NT2/D1 (cell line): ENCODE measurements at places on chromosomes 2 and 18.

- DNase-seq: no peak
Observed at GRCh38 chr2:12456293-12457106, 260.2 kb upstream of the TRIB2 start.

GRCh38 chr2:105836840-105837692 lies 92.4 kb downstream of the NCK2 start:
- DNase-seq: no peak

DNA sequence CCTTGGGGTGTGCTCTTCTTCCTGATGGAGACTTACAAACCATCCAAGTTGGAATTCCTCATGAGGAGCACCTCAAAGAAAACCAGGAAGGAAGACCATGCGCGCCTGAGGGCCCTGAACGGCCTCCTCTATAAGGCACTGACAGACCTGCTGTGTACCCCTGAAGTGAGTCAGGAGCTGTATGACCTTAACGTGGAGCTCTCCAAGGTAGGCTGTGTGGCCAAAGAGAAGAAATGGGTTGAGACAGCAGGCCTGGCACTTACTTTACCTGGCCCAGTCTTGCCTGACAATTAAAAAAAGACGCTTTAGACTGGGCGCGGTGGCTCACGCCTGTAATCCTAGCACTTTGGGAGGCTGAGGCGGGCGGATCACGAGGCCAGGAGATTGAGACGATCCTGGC lies 3.1 kb downstream of the RBFA start:
- DNase-seq: no peak

GRCh38 chr2:214865400-214865799 lies 55.9 kb upstream of the BARD1 start:
- no peak for DNase-seq

DNA sequence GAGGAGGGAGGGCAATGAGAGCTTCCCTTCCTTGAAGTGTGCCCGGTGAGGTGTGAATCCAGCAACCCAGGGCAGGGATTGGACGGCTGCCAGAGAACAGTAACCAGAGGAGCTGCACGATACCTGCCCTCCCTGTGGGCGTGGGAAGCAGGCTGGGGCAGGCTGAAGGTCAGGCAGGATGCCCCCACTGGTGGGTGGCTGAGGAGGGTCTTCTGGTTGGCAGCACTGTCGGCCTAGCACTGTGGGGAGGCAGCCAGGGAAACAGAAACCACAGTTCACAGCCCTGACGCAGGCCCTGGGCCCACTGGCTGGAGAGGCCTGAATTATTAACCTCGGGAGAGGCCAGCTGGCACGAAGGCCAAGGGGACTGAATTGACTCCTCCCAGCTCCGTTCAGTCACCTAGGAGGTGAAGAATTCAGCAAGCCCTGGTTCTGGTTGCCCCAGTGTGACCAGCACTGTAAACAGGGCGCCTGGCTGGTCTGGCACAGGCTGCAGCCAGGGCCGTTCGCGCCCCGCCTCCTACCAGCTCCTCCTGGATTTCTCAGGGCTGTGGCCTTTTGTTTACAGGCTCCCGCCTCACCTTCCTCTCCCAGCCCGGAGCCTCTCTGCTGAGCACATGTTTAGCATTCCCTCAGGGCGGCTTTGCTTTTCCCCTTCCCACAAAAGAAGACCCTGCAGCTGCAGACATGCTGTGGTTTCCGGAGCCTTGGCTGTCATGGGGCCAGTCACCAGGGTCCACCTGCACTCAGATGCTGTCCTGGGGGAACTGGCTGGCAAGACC lies 97.8 kb downstream of the B3GNT2 start:
- peak; percentile 89 for DNase-seq

GRCh38 chr2:151826737-151827157 lies 1.5 kb downstream of the ARL5A start:
- DNase-seq: no peak

GRCh38 chr2:120817136-120817955 lies 81.7 kb downstream of the GLI2 start:
- DNase-seq: no peak

DNA sequence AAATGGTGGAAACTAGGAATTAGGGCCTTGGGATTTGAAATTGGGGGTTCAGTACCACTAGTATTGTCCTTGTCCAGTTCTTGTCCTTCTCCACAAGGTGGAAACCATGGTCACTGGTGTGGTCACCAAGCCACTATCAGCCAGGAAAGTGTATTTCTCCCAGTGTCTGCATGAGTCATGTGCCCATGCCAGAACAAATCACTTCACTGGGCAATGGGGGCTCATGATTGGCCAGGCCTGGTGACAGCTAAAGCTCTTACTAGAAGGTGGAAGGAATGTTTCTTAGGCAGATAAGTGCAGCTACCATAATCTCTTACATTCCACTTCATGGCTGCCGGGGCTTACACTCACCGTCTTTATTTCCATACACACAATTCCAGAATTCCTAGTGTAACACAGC lies 124.8 kb upstream of the TACR1 start:
- no peak for DNase-seq

DNA sequence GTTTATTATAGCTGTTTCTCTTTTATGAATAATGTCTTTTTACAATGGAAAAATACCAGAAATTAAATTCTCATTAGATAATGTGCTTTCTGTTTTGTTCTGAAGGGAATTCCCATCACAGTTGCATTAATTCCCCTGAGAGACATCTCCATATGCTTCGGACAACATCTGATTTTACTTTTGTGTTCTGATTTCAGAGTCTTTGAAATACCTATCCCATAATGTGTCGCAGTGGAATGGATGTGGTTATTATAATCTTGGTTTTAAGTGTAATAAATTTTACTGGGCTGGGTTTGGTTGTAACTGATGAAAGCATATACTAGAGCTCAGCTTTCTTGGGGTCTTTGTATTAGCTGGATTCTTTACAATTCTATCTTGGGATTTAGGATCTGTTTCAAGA lies 12.5 kb downstream of the SPTBN1 start:
- no peak for DNase-seq

DNA sequence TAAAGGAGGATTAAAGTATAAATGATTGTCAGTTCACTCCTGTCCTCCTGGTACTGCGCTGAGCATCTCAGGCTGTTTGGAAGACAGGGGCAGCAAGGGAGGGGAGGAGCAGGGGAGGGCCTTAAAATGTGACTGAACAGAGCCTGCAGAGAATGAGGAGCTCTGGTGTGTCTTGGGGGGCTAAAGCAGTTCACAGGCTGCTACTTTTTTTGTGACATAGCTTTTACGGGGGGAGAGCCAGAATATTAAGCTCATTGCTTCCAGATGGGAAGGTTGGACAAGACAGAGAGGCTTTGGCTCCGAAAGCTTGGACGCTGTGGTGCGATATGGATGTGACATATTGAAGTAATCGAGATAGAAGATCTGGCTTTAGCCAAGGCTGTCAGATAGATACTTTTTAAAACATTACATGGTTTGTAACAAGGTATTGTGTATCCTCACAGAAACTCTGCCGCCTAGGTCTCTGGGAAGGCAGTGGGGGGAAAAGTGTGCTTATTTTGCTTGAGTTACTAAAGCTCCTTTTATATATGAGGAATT lies 40.5 kb downstream of the RDH14 start:
- no peak for DNase-seq

DNA sequence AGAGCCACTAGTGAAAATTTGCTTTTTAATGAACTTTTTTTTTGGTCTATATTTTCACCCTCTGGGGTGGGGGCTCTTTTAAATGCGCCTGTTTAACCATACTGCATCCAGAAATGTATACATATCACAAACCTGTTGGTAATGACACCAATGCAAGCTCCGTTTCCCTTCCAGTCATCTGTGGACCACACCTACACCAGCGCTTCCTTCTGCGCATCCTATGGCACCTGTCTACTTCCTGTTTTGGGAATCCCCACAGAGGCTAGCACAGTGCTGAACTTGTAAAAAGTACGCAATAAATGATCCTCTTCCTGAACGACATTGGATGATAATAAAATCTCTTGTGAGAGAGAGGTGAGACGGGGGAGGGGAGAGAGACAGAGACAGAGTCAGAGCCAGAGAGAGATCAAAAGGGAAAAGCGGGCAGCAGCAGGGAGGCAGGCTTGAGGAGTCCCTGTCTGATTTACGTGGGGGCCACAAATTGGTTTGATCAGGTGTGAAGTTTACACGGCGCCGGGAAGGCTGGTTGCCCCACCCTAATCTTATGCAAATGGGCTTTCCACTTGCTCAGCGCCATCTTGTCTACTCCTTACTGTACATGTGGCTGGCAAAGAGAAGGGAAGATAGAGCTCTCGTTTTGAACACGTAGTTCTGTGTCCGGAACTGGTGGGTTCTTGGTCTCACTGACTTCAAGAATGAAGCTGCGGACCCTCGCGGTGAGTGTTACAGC lies 38.1 kb upstream of the SLC38A11 start:
- no peak for DNase-seq

- no peak for DNase-seq
Observed at GRCh38 chr2:234411793-234412192, 85.1 kb downstream of the ARL4C start.

- DNase-seq: peak; percentile 23
Observed at GRCh38 chr2:39730685-39731302, 48.3 kb downstream of the THUMPD2 start.

DNA sequence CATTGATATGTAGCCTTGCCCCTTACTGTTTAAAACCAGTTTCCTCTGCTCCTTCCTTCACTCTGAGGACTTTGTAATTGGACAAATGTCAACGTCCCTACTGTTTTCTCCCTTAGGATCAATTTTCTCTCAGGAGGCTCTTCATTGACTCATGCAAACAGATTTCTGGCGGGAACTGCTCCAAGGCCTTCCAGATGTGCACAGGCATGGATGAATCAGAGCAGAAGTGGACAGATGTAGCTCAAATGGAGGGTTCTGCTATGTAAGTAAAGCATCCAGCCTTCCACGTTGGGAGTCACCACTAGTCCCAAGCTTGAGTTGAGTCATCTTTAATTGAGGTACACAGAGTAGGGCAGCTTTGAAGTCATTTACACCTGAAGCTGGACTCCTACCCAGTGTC lies 34.1 kb upstream of the ZDBF2 start:
- DNase-seq: no peak

DNA sequence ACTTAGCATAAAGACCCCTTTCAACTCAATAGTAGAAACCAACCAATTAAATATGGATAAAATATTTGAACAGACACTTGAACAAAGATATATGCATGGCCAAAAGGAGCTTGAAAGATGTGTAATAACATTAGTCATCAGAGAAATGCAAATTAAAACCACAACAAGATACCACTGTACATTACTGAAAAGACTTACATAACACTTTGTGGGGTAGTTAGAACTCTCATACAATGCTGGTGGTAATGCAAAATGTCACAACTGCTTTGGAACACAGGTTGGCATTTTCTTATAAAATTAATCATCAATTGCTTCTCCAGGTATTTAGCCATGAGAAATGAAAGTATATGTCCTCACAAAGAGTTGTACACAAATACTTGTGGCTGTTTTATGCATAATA lies 60.7 kb downstream of the TTC27 start:
- no peak for DNase-seq

DNA sequence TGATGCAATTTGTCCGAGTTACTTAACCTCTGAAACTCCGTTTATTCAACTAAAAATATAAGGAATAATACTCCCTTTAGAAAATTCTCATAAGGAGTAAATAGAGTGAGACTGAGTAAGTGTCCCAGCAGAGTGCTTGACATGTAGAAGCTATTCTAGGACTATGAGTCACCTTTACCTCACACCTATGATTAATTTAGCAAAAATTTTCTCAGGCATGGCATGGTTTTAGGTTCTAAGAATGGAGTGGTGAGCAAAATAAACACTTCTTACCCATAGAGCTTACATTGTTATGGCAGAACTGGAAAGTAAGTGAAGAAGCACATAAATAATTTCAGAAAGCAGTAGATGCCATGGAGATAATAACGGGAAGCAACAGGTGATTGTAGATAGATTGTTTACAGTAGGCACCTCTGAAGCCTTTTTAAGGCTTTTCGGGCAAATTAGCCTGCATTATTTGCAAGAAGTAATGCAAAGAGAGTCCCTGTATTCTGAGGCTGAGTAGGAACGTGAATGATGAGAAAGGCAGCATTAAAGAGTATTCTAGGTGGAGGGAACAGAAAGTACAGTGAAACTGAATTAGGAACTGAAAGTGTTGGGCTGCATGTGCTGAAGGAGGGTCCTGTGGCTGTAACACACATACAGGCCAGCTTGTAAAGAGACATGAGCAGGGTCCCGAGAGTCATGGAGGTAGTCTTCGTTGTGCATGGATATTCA lies 209.2 kb downstream of the ZNF407 start:
- no peak for DNase-seq

GRCh38 chr2:206984206-206984605 lies 44.9 kb downstream of the CPO start:
- DNase-seq: no peak

- no peak for DNase-seq
Observed at GRCh38 chr2:232581725-232582124, 31.2 kb downstream of the EIF4E2 start.

DNA sequence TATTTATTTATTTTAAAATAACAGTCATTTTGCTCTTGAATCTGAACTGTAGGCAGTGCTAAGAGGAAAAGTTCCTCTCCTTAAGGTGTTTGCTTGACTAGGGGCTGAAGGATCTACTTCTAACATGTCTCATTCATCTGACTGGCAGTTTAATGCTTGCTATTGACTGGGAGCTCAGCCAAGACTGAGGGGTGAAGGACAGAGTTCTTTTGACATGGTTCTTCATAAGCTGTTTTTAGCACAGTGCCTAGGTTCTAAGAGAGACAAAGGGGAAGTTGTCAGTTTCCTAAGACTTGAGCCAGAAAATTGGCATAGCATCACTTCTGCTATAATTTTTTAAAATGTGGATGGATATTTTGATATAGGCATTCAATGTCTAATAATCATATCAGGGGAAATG lies 73.0 kb downstream of the COMMD1 start:
- no peak for DNase-seq

DNA sequence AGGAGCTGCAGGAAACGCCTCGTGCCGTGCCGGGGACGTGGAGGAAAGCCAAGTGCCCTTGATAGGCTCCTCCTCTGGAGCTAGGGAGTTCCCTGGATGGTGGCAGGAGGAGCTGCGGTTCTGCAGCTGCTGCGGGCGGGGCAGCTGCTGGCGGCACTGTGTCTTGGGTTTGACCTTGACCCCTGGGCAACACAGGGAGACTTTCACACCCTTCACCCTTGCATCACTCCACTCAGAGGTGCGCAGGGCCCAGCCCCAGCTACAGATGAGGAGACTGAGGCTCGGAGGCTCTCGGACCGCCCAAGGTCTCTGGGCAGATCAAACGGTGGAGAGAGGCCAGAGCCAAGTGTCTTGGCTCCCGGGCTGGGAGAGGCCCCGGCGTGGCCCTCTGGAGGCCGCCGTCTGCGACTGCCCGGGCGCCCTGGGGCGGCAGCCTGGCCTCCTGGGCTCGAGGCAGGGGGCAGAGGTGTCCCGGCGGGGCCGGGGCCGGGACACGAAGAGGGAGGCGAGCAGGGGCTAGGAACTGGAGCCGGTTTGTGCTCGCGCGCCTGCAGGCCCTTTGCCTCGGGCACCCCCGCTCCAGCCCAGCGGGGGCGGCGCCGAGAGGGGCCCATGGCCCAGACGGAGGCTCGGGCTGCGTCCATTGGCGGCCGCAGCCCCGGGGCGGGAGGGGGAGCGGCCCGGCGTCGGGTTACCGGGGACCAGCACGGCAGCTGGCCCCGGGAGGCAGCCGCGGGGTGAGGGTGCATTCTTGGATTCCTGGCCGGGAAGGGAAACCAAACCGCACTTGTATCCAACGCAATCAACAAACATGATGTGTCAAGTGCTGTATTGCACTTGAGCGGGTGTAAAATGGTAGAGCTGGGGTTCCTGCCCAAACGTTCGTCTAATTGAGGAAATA lies 129.6 kb upstream of the SLC1A4 start:
- no peak for DNase-seq
